Activated naive CD4-positive, alpha-beta T cell (primary cell): ENCODE measurements at places on chromosomes 11 and 22.

DNA sequence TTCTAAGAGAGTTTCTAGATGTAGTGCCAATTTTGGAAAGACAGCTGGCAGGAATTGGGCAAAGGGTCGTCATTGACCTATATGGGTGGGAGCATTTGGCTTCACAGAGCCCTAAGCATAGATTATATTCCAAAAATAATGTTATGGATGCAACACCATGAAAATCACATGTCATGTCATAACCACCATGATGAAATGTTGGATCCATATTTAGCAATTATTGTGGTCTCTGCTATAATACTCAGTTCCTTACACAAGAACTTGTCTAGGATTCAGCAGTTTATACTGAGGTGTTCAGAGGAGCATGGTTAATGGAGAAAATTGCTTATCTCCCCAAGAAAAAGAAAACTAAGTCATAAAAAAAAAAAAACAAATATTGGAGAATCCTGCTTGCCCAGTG is 31.6 kb downstream of the NTM start:
- DNase-seq: no peak

DNA sequence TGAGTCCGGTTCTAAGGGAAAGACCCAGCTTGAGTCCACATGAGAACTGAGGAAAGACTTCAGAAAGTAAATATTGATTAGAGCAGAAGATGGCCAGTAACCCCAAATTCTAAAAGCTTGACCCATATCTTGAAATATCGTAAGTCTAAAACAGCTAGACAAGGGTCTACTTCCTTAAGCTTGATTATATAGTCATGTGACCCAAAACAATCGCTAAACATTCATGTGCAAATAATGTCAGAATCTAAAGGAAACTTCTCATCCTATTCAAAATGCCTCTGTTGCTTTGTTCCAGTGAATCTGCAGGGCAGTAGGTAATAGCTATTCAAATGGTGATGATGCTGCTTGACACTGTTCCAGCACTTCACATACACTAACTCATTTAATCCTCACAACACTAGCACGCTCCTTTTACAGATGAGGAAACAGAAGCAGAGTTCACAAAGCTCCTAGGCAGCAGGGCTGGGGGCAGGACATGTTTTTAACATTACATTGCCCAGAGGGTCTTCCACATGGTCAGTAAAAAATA is 52.6 kb downstream of the TCF20 start:
- DNase-seq: no peak

GRCh38 chr22:35065796-35066218 is at the start of gene ISX:
Gene ISX (plus strand): TSS chr22:35066158. CDS start chr22:35067088, 930 bp downstream.
- DNase-seq: no peak

- no peak for DNase-seq
Observed at GRCh38 chr11:14703731-14704130, 60.1 kb downstream of the PDE3B start.

DNA sequence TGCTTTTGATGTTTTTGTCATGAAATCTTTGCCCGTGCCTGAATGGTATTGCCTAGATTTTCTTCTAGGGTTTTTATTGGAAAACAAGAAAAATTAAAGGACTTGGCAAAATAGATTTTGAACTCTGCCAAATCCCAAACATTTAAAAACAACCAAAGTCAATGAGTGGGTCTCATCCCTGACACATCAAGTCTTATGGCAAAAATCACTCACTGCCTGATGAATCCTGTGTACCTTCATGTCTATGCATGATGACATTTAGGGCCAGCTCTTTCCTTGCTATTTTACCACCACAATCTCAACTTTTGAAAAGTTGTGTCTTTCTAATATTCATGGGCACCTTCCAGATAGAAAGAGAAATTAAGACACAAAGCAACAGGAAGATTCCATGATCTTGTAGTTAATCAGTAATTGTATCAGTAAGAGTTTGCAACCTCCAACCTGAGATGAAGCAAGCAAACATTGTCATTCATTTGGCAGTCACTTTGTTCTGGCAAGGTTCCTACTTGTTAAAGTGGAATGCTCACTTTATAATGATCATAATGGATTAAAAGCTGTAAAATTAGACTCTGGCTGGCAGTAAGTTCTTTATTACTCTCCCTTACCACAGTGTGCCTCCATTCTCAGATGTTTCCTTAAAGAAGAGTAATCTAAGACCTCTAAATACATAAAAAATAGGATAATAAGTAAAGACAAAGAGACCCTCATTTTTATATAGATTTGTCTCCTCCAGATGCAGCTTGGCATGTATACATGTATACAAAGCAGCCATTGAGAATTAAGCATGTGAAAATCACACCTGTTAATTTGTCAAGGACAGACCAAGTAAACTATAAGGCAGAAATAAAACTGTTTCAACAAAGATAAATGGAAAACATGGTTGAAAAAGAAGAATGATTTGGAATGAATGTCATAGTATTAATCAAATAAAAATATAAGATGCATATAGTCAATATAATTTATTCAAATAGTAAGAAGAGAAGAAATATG is 51.6 kb downstream of the ETS1 start:
- no peak for DNase-seq

DNA sequence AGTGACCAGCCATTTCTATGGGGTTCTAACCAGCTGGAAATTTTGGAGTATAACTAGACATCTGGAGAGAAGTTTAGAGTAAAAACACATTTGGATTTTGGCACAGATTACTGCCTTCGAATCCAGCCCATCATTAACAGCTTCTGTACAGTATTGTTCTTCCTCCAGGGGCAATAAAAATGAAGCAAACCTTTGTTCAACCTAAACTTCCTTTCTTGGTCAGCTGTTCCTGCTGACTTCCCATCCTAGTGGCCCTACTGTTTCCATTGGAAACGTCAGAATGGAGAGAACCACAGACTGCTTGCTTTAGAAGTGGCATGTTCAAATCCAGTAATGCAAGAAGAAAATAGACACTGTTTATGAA is 203.7 kb upstream of the MTMR2 start:
- no peak for DNase-seq

- DNase-seq: no peak
Observed at GRCh38 chr11:1256257-1257045, 33.6 kb downstream of the MUC5B start.

- DNase-seq: no peak
Observed at GRCh38 chr11:17473071-17473744, 3.4 kb downstream of the ABCC8 start.

DNA sequence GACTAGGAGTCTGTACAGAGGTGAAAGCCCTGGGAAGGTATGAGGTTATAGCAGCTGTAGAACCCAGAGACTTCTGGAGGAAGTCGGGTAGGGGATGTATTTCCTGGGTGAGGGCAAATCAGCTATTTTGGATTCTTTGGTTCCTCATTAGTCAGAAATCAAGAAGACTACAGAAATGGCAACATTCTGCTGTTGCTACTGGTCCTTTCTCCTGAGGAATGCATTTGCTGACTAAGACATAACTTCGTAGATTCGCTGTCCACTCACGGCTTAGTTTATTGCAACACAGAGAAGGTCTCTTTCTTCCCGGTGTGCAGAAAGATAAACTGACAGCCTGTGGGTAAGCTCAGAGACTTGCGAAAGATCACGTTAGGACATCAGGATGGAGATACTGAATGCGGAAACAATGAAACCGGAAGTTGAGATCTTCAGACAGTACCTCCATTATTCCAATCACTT is 25.3 kb upstream of the SESN3 start:
- no peak for DNase-seq
